Posterior vena cava (tissue), 2 donors: ENCODE measurements at places on chromosomes 16 and 17.

- no peak for DNase-seq
Measured at GRCh38 chr16:86202760-86203426, 303.9 kb downstream of the IRF8 start.

- DNase-seq: no peak
Measured at GRCh38 chr17:44604768-44605485, 47.6 kb downstream of the FZD2 start.

GRCh38 chr17:61314368-61315078 is 85.1 kb upstream of the TBX2 start:
- DNase-seq: no peak

GRCh38 chr16:10419701-10420100 is 33.8 kb downstream of the ATF7IP2 start:
- DNase-seq: no peak

DNA sequence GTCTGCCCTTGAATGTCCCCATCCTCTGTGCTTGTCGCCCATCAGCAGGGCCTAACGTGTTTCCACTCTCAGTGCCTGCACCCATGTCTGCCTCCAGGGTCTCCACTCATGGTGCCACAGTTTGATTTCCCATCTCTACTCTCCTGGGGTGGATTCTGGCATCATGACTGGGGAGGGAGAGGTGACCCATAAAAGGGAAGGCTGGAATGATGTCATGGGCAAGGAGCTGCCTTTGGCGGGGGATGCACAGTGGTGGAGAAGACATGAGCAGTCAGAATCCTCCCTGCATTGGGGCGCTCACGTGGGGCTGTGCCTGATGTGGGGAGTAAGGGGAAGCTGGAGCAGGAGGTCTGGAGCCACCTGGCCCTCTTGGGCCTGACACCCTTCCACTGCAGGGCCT is 100.9 kb downstream of the USP22 start:
- no peak for DNase-seq

DNA sequence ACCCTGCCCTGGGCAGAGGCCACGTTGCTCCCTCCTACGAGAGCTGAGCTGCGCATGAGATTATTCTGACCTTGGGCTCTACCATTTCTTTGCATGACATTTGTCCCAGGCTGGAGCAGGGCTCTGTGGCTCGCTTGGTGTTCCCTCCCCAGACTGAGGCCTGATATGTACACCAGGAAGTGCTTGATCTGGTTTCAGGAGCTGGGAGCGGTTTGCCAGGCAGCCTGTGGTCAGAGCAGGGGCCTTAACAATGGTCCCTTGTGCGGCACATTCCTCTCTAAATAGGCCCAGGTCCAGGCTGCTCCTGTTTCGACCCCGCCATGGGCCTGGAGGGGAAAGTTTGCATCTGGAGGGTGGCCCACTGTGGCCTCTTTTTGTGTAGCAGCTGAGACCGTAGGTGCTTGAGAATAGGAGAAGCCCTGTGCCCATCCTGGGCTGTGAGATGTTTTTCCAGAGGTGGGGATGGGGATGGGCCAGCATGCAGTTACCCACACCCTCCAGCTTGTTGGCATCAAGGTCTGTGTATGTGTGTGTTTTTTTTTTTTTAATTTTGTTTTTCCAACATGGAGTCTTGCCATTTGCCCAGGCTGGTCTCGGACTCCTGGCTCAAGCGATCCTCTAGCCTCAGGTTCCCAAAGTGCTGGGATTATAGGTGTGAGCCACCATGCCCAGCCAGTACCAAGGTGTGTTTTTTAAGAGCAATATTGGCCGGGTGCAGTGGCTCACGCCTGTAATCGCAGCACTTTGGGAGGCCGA is 253.9 kb downstream of the SEC14L1 start:
- DNase-seq: no peak

- DNase-seq: no peak
Measured at GRCh38 chr16:804193-805048, 3.9 kb upstream of the GNG13 start.

DNA sequence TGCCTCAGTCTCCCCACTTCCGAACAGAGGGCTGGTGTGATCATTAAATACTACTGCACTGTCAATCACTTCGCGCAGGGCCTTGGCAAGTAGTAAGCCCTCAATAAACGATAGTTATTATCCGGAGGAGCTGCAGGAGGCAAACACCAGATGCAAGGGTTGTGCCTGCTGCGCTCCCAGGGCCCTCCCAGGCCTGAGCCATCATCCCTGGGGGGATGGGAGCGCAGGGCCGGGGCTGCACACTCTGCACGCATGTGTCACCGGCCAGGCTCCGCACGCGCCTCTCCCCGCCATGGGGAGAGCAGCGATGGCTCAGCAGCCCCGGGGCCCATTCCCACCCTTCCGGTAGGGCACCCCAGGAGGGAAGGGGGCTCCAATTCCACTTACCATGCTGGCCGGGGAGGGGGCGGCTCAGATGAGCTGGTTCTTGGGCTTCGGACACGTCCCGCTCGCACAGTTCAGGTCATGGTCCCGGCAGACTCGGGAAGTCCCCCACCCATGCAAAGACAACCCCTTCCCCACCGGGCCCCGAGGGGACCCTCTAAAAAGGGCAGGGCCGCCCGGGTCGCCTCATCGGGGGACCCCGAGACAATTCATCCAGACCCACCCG is 681 bp downstream of the XPO6 start:
- DNase-seq: peak; percentile 94

DNA sequence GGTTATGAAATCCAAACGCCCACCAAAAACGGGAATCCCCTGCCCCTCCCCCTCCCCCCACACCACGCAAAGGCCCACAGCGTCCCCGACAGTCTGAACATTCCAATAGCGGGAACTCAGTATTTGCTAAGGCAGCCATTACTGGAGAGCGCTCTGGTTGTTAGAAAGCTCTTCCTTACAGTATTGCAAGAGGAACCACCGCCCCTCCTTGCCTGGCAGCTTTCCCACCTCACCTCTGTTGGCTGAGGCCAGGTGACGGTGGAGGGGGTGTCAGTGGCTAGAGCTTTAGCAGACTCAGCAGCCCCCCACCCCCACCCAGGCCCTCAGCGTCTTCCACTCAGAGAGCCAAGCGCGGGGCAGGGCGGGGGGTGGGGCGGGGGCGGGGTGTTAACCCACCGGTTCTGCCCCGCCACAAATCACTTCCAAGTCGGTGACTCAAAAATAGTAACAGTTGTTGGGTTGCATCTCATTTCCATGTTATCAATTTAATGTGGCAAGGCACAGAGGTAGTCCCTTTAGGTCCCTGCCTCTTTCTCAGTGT is 2.2 kb upstream of the PLEKHH3 start:
- no peak for DNase-seq

GRCh38 chr17:47164263-47164662 is 24.8 kb downstream of the CDC27 start:
- no peak for DNase-seq

- no peak for DNase-seq
Measured at GRCh38 chr16:12652924-12653323, 150.8 kb downstream of the CPPED1 start.
